Mesenchymal stem cell (in vitro differentiated cells and primary cell): ENCODE measurements at places on chromosomes 7 and 10.

- DNase-seq, result no peak
These were observed 46.1 kb downstream of the PTPRN2 start for GRCh38 chr7:158541346-158542010.

- DNase-seq, result no peak
These were observed 104.7 kb upstream of the LRGUK start for GRCh38 chr7:134022286-134022911.

- peak; percentile 62 for DNase-seq
These were observed 1.6 kb downstream of the TIAL1 start for GRCh38 chr10:119595134-119595675.

DNA sequence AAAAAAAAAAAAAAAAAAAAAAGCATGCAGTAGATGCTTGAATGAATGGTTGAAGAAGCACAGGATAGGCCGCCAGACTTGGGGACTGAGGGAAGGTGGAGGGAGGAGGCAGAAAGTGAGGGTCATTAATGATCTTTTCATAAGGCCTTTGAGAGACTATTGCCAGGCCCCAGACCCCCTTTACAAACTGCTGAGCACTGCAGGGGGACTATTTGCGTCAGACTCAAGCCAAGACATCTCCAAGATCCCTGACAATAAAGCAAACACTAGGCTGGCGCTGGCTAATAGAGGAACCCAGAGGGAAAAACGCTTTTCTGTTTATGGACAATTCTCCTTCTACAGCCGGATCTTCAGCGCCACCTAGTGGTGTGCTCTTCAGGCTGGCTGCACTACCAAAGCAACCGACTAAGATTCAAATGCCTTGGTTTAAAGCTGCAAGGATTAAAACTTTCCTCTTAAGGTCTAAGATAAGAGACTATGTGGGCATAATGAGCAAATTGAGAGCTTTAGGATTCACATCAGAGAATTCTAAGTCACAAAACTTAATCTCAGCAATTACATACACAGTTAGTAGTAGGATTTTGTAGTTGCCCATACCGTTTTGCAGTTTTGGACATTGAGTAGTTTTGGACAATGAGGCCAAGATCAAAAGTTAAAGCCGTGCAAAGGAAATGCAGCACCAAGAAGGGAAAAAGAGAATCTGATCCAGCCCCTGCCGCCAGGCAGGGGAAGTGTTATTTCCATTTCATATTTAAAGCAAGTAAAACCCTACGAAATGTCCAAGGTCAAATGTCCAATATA lies 17.9 kb upstream of the AGK start:
- peak; percentile 72 for DNase-seq

DNA sequence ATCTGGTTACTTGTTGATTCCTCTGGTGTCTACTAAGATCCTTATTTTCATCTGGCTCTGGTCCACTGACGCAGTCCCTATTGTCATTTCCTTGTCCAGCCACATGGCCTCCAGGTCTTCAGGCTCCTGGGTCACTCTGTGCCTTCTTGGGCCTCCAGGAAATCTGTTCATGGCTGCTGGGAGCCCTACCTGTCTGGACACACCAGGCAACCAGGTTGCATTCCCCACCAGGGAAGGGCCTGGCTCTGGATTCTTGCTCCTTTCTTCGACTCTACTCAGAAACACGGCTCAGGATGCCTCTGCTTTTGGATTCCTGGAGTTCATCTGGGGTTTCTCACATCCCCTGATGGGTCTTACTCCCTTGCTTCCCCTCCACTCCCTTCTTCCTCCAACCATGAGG lies 8.0 kb upstream of the PPIF start:
- no peak for DNase-seq

DNA sequence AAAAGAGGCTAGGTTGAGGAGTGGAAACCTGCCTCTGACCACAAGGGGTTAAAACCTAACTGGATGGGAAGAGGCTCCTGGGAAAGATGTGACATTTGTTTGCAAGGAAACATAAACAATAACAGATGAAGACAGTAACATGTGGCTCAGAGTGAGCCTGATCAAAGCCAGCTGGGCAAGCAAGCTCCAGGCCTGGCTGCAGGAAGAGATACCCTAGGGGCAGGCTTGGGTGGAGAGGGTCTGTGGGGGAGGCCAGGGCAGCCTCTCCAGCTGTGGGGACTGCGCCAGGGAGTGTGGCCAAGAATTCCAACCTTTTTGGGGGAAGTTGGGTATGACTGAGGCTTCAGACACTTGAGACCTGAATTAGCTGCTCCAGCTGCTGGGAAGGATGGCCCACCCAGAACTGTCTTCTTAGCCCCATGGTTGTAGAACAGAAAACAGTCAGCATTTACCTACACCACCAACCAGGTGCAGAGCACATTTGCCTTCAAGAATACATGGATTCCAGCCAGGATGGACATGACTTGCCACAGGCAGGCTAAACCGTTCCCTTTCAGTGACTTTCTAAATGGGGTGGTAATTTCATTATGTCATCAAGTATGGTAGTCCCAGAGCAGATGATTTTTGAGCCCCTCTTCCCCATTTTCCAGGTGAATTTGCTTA lies 10.4 kb upstream of the FAM170B start:
- peak; percentile 63 for DNase-seq

GRCh38 chr10:12287772-12288171 lies 61.6 kb upstream of the CAMK1D start:
- no peak for DNase-seq

- DNase-seq, result no peak
These were observed 102.4 kb downstream of the SEMA3E start for GRCh38 chr7:83546586-83546985.

- no peak for DNase-seq
These were observed 10.2 kb downstream of the EN2 start for GRCh38 chr7:155467846-155468784.

DNA sequence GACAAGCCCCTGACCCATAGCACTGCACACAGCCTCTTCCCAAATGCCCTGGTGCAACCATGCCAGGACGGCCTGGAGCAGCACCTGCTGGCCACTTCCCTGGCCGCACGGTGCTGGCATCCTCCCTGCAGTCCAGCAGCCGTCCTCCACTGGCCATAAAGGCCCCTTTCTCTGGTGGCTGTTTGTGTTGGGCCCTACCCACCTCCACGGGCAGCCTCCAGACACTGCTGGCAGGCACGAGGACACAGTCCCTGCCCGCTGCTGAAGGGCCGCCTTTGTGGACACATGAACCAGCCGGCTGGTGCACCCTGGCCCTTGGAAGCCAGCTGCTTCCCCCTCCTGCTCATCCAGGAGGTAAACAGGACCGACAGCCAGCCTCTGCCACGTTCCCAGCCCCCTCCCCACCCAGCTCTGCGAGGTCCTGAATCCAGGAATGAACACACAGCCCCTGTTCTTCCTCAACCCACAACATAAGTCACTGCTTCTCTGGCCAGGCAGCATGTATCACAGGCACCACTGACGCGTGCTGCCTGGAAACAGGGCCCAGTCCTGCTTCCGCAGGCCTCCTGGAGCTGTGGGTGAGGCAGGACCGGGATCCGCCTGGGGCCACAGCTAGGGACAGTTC lies 43.8 kb downstream of the SPOCK2 start:
- no peak for DNase-seq

- DNase-seq, result no peak
These were observed 14.6 kb upstream of the USP6NL start for GRCh38 chr10:11626071-11626470.

DNA sequence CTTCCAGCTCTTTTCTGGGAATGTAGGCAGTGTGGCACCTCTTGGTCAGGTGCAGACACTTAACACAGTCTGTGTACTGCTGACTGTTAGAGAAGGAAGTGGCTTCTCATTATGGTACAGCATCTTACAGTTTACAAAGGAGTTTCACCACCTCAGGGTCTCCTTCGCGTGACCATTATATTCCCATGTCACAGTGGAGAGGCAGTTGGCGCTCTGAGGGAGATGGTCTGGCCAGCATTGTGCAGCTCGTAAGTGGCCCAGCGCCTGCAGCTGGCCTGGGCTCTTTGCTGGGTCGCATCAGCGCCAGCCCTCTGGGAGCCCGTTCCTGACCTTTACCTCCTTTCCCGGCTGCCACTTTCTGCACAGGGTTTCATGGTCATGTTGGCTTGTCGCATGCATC lies 15.4 kb downstream of the TSPAN15 start:
- DNase-seq, result no peak

GRCh38 chr10:78960316-78960800 lies 108.4 kb upstream of the ZMIZ1 start:
- DNase-seq, result peak; percentile 89

GRCh38 chr10:96637709-96638108 lies 50.9 kb upstream of the TM9SF3 start:
- no peak for DNase-seq

- DNase-seq, result peak; percentile 24
These were observed 520 bp downstream of the ELAPOR2 start for GRCh38 chr7:87058744-87059524.
